D721Med (cell line): ENCODE measurements at places on chromosomes 16 and 17.

GRCh38 chr16:49608779-49609178 is 235.2 kb downstream of the C16orf78 start:
- DNase-seq: no peak

DNA sequence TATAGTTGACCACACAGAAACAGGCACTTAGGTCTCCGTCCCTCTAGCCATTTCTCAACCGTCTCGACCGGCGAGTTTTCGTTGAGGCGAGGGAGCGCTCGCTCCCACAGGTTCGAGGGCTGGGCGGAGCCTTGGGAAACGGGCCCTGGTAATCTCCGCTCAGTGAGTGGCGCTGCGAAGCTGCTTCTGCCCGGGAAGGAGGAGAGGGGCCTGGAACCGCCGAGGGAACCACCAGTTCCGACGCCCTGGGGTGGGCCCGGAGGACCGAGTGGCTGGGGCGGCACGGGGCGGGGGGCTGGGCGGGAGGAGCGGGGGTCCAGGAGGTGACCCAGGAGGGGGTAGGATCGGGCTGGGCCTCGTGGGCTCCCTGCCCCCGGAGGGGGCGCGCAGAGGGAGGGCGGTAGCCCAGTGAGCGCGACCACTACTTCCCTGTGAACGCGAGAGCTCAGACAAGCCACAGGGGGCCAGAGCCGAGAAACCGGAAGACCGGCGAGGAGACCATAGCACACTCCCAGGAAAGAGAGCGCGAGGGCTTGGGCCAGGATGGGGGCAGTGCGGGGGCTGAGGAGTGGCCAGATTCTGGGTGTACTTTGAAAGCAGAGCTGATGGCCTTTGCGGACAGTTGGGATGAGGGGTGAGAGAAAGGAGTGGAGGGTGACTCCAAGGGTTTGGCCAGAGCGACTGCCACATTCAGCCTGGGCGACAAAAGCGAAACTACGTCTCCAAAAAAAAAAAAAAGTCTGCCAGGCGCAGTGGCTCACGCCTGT is 29.9 kb upstream of the ARL4D start:
- DNase-seq: no peak

DNA sequence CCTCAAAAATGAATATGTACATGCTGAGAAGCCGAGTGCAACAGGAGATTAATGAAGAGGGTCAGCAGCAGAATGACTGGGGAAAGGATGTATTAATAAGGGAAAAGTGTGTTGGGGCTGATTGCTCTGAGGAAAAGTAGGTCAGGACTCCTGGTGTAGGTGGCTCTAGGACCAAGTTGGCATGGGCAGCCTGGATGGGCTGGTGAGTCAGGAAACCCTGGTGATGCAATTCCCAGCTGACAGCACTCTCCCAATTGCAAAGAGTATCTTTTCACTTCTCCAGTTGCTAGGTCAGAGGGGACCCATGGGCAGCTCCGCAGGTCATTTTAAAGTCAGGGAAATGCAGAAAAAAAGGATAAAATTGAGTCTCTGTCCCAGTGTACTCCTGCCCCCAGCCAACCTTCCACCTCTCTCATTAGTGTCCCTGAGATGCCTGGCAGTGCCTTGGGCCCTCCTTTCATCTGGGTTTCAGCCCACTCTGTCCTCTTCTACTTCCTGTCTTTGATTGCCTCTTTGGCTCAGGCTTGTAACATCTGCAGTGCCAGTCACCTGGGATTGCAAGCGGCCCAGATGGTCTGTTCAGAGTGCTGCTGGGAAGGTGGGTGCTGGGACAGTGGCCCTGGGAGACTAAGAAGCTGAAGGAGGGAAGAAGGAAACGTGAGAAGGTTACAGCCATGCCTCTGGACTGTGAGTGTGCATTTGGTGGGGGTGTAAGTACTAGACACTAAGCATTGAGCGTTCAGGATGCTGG is 2177.2 kb downstream of the TP53TG3F start:
- no peak for DNase-seq

GRCh38 chr16:59400830-59401229 is 666.7 kb upstream of the GOT2 start:
- DNase-seq: no peak

DNA sequence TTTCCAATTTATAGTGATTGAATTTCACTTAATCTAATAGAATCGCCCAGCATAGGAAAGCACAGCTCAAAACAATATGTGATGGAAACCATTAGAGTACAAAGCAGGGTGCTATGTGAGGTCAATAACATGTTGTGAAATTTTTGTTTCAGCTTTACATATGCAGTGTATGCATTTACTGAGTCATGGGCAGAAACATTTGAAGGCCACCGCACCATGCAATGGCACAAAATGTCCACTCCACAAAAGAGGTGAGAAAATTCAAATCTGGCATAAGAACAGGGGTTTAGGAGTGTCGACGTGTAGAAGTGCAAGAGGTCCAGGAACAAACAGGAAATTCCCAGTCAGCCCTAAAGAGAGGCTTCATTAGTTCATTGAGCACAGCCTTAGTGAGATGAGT is 131.2 kb downstream of the ANKFN1 start:
- no peak for DNase-seq

DNA sequence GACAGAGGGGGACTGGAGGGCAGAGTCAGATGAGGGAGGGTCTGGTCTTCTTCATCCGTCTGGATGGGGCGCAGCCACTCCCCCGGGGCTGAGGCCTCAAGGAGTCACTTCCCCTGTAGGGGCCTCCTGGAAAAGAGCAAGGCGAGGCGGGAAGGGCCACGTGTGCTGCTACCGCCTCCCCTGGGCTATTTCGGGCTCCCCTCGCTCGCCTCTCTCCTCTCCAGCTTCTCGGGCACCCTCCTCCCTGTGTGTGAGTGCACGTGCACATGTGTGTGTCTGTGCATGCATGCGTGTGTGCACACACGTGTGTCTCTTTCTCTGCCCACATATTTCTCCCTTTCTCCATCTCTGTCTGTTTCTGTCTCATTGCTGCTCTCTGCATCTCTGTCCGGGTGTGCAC is 10.1 kb downstream of the GSG1L start:
- DNase-seq: no peak

- DNase-seq: no peak
These were observed 269.1 kb downstream of the FTO start for GRCh38 chr16:53973021-53973420.

DNA sequence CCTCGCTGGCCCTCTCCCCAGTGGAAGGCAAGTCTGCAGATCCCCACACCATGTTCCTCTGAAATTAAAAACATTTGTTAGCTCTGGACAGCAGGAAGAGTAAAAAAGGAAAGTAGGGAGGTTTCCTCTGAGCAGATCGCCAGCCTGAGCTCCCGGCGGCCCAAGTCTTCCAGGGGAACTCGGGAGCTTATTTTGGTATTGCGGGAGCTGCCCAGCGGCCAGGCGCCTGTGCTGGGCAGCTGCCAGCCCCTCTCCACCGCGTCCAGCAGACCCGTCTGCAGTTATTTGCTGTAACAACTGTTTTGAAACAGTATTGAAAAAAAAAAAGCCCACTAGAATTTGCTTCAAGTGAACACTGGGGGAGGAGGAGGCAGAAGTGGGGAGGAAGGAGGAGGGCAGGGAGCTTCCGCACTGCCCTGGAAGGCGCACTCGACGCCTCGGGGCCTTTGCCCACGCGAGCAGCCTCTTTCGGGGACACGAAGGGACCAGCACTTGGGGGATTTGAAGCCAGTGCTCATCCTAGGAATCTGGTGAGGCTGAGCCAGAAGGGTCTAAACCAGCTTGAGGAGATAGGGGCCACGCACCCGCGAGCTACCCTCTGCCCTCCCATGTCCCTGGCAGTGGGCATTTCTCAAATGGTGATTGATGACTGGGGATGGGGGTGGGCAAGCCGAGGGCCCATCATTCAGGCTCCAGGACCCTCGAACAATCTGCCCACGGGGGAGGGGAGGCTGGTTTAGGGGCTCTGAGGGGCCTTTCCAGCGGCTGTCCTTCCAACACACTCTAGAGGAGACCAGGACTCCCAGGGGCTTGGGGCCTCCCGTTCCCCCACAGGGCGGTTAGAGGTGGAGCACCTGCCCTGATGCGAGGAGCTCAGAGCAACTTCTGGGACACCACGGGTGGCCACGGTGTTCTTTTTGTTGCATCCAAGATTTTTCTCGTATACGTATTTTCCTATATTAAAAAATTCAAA is 3.0 kb upstream of the BAHCC1 start:
- DNase-seq: no peak

- DNase-seq: no peak
These were observed 19.3 kb upstream of the NSMCE1 start for GRCh38 chr16:27287887-27288286.

GRCh38 chr17:64331931-64332493 is 58.6 kb downstream of the PECAM1 start:
- DNase-seq: no peak

DNA sequence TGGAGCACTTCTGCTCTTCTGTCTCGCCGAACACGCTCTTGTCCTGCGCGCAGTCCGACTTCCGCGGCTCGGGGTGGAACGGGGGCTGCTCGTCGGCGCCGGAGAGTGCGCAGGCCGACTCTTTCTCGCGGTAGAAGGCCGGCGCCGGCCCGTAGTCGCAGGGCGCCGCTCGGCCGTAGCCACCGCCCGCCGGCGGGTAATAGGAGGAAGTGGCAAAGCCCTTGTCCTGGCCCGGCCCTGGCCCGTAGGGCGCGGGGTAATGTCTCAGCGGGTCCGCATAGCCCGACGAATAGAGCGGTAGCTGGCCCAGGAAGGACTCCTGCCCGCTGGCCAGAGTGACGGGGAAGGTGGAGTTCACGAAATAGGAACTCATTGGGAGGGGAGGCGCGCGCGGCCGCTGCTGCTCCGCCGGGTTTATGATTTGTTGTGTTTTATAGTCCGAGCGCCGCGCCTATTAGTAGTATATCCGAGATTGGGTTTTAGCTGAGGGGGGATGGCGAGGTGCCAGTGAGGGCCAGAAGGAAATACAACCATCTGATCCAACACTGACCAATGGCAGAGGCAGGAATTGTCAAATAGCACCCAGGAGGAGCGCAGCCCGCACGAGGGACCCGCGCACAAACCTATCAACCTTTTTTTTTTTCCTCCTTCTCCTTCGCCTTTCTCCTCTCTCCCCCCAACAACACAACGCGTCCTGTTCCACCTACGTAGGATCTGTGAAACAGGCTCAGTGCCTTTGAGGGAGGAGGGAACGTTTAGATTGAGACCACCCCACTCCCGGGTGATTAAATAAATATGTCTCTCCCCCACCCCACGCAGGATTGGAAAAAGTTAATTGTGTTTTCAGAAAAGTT is 4.4 kb upstream of the HOXB5 start:
- DNase-seq: no peak

- no peak for DNase-seq
These were observed 14.0 kb downstream of the PRSS54 start for GRCh38 chr16:58280846-58281301.

DNA sequence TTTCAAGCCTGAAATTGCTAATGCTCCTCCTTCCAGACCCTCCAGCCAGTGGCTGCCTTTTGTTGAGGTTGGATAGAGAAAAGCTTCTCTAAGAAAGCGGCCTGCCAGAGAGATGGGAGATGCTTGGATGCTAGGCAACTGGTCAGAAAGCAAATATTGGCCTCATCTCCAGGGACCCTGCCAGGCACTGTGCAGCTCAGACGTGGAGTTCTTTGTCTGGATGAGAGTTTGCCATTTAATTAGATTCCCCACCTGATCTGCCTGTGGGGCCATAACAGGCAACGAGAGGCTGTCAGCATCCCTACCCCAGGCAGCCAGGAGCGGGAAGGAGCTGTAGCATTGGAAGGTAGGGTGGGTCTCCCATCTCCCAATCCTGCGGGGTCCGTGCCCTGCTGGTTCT is 52.7 kb downstream of the ASIC2 start:
- DNase-seq: no peak
